IgD-negative memory B cell (primary cell): ENCODE measurements at places on chromosomes 3 and 15. TPM values are rescaled to one million over a fixed set of nuclear protein-coding genes. Genes with fewer than 3 reads are reported as not detected.

The GOLGA8S gene
- not detected for polyA plus RNA-seq

The SPRED1 gene
- 0.14 TPM for polyA plus RNA-seq

The EXD1 gene
- polyA plus RNA-seq: not detected

The FOXB1 gene
- polyA plus RNA-seq: not detected

The DZIP1L gene
- polyA plus RNA-seq: not detected

The CERS3 gene
- polyA plus RNA-seq: not detected

The FGF7 gene
- not detected for polyA plus RNA-seq

The UBP1 gene
- 9.3 TPM for polyA plus RNA-seq

The TICRR gene
- polyA plus RNA-seq: not detected

The STOML1 gene
- polyA plus RNA-seq: 6.6 TPM
